ENCODE measurements at places on chromosomes 7 and 10.

GRCh38 chr7:33463131-33463530, 333.8 kb downstream of the BBS9 start:
- no peak for DNase-seq

GRCh38 chr10:73875139-73875475, 752 bp upstream of the CAMK2G start:
- no peak for DNase-seq

DNA sequence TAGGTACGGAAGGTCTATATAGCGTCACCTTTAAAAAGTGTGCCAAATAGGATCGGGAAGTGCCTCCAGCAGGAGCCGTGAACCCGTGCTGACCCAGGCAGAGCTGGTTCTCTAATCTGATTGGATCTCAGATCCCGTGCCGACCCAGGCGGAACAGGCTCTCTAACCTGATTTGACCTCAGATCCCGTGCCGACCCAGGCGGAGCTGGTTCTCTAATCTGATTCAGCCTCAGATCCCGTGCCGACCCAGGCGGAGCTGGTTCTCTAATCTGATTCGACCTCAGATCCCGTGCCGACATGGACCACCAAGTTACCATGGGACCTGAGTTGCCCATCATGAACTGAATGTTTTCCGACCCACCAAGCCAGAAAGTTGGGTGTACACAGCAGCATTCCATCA, 463.9 kb downstream of the PTPRN2 start:
- DNase-seq: no peak

DNA sequence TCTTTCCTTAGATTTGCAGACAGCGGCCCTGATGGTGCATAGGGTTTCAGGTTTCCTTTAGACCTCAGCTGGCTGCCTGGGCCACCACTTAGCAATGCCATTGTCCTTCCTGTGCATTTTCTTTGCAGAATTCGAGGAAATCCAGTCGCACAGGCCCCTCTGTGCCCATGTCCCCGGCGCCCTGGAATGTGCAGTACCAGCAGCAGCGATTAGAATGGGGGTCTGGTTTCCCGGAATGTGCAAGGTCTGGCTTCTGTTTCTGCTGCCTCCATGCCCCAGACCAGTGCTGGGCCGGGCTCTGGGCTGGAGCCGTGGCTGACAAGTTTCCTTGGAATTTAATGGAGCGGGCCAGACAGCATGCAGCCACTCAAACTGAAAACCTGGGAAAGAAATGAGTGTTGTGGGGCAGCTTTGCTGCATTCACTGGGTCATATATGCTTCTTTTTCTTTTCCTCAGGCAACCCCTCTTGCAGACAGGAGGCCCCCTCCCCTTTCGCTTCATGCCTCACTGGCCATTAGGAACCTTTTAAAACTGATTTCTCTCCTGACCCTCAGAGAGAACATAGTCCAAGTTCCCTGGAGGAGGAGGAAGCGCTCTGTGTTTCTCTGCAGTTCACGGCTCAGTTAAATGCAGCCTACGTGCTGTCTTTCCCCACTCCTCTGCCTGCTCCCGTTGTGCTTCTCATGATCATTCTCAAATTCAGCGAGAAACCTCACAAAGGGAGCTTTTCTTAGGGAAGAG, 14.4 kb downstream of the HTRA1 start:
- no peak for DNase-seq

GRCh38 chr7:29847496-29847895, 41.2 kb downstream of the WIPF3 start:
- DNase-seq: no peak

DNA sequence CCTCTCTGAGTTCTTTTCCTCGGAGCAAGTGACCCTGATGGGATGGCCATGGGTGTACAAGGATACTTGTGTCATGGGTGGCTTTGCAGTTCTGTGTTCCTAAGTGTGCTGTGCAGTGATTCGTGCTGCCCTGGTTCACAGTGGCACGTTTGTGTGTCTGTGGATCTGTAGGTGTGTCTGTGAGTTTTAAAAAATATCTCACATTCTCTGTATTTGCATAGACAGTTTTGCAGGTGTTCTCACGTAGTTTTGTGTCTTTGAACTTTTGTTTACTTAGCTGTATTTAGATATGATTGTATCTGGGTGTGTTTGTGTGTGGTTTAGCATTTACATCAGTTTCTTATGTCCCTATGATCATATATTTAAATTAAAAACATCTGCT, 3.7 kb downstream of the ZNF775 start:
- no peak for DNase-seq

- DNase-seq: no peak
Observed at GRCh38 chr10:84543948-84544347, 215.6 kb downstream of the CCSER2 start.

DNA sequence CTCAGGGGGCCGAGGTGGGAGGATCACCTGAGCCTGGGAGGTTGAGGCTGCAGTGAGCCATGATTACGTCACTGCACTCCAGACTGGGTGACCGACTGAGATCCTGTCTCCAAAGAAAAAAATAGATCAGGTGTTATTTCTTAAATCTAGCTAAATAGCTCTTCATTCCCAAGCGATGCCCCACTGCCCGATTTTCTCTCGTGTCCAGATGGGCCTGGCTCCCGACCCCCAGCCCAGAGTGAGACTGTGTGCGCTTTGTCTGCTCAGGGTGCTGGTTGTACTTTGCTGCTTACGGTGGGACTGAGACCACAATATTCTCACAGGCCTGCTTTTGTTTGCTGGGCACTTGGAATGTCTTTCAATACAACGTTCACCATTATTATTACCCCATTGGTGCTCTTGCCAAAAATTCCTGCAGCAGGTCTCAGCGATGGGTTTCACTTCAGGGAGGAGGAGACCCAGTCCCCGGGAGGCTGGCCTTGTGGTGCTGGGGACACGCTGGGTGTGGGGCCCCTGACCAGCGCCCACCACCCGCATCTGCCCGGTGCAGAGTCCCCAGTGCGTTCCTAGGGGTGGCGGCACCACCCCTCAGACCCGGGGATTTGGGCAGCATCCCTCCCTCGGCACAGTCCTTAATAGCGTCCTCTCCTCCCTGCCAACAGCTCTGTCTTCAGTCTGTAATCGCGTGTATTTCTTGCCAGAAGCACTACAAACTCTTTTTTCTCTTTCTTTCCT, 20.4 kb upstream of the DPYSL4 start:
- no peak for DNase-seq

DNA sequence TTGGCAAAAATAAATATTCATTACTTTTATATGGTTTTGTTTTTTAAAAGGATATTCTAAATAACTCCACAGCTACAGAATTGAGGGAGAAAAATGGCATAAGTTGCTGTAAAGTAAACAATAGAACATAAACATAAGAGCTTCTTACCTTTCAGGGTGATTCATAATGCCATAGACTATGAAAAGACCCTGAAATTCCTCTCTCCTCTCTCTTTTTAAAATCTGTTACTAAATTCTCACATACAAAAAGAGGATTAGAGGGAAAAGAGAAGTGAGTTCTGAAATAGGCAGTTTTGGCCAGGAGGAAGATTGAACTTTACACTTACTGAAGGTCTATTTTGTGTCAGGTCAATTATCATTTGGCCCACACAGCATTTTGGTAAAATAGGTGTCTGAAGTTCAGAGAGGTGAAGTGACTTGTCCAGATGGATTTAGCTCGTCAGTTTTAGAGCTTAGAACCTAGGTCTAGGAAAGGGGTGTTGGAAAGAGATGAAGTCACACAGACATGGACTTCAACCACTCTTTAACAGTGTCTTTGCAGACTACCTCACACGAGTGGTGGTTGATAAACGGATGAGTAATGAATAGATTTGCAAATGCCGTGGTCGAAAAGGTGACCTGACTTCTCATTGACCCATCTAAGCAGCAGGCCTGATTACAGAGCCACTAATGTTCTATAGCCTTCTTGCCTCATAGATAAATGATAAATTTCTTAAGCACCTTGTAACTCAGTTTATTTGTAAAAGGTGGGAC, 190.6 kb upstream of the CCDC6 start:
- no peak for DNase-seq

DNA sequence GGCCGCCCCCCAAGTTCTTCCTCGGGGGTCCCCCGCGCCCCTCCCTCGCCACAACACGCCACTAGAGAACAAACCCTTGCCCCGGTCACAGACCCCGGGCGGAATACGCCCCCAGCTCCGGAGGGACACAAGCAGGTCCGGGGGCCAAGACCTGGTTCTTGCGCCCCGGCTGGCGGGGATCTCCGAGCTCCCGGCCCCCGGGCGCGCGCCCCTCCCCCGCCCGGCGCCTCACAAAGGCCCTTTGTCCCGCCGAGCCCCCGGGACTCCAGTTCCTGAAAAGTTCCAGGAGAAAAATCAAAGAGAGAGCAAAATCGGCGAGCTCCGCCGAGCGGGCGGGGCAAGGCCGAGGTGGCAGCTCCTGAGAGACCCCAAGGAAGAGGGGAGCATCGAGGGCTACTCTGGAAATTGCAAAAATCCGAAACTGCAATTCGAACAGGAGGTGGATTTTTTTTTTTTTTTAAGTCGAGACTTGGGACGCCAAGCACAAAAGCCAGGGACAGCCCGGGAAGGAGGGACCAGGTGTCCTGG, 4.0 kb downstream of the TNRC18 start:
- DNase-seq: peak; percentile 55

- no peak for DNase-seq
Observed at GRCh38 chr7:98463837-98464557, 63.1 kb upstream of the BAIAP2L1 start.

DNA sequence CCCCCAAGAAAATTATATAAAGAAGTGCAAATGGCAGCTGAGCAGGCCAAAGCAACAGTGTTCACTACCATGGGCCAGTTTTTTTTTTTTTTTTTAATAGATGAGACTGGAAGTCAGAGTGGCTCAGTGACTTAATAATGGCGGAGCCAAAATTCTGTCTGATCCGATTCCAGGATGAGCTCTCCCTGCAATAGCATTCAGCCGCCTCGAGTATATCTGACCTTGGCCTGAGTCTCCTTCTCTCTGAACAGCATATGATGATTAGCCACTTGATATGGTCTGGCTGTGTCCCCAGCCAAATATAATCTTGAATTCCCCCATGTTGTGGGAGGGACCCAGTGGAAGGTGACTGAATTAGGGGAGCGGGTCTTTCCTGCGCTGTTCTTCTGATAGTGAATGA, 76.7 kb upstream of the PRLHR start:
- DNase-seq: no peak

DNA sequence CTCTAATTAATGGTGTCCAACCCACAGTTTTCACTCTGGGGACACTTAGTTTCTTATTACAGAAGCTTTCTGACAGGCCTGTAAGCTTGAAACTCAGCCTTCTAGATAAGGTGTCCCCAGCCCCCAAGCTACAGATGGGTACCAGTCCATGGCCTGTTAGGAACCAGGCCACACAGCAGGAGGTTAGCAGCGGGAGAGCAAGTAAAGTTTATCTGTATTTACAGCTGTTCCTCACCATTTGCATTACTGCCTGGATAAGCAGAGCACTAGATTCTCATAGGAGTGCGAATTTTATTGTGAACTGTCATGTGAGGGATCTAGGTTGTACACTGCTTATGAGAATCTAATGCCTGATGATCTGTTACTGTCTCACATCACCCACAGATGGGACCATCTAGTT, 93.7 kb downstream of the TMEM26 start:
- no peak for DNase-seq
